Stimulated activated CD8-positive, alpha-beta memory T cell treated with anti-CD3 and anti-CD28 coated beads, Interleukin-12 subunit alpha, Interleukin-12 subunit beta, amount 100 ng/mL, for 1 hour (primary cell): ENCODE measurements at places on chromosomes 2 and 18.

GRCh38 chr2:168851674-168852320 is 38.4 kb downstream of the SPC25 start:
- no peak for DNase-seq

DNA sequence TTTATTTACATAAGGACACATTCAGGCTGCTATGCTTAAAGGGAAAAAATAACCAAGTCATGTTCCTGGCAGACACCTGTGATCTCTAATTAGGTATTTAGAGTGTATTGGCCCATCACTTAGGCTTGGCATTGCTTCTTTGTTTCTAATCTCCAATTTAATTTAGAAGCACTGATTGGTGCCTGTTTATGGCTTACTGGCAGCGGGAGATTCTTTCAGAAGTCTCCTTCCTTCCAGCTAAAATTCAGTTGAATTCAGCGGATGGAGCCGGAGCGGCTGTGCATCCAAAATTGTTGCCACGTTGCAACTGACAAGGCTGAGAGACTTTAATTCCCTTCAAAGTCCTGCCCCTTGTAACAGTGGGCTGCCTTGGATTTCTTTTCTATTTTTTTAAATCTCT is 66.5 kb downstream of the VWA3B start:
- DNase-seq = no peak

GRCh38 chr2:221485503-221485870 is 86.6 kb downstream of the EPHA4 start:
- no peak for DNase-seq

- no peak for DNase-seq
Measured at GRCh38 chr2:240642806-240643092, 17.5 kb downstream of the GPR35 start.

DNA sequence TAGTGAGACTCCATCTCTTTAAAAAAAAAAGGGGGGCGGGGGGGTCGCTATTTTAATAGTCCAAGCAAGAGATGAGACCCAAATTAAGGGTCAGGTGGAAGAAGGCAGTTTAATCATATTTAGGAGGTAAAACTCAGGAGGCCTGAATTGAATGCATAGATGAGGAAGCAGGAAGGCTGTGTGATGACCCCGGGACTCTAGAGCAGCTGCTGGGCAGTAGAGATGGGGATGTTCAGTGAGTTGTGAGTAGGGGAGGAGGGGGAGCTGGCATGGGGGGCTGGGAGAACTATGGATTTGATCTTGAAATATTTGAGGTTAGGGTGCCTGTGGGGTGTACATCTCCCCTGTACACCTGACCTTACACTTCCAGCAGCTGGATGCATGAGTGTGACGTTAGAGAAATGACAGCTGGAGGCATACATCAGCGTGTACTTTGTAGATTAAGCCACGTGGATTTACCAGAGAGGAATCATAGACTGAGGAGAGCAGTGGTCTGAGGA is 41.0 kb downstream of the GALM start:
- DNase-seq = no peak

DNA sequence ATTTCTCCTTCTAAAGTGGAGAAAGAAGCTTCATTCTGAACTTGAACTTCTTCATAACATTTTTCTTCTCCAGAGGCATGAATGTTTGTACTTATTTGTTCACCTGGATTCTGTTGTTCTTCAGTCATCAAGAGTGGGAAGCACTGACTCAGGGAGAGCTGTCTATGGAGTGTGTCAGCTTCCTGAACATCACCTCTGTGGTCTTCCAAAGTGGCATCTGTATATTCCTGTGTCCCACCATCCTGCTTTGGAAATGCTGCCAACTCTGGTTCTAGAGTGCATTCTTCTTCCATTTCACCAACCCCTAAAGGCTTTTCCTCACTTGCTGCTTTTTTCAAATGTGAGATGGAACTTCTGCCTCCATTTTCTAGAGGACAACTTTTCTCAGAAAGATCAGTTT is 59.5 kb downstream of the TTN start:
- no peak for DNase-seq
